ENCODE measurements at places on chromosomes 11 and 22. TPM values are rescaled to one million over a fixed set of nuclear protein-coding genes. Genes with fewer than 3 reads are reported as not detected.

MS4A3 gene
- total RNA-seq = not detected

ALX4 gene
- total RNA-seq = not detected

KCNA4 gene
- total RNA-seq = not detected

CDC42EP1 gene
- total RNA-seq = 19.5 TPM

TNNT3 gene
- not detected for total RNA-seq

OR10G4 gene
- not detected for total RNA-seq

OR5AR1 gene
- not detected for total RNA-seq

CRACR2B gene
- 4.3 TPM for total RNA-seq

TMPRSS4 gene
- total RNA-seq = not detected

GGTLC3 gene
- total RNA-seq = not detected

ASPHD2 gene
- total RNA-seq = 7.5 TPM

FXYD6 gene
- 0.26 TPM for total RNA-seq

CD3E gene
- total RNA-seq = not detected

VWCE gene
- total RNA-seq = 1.7 TPM

FOLR3 gene
- not detected for total RNA-seq

CYTH4 gene
- total RNA-seq = 0.11 TPM

UCP3 gene
- 0.26 TPM for total RNA-seq

HORMAD2 gene
- not detected for total RNA-seq

Data from pulmonary artery endothelial cell (primary cell).